ENCODE measurements at places on chromosomes 13 and 19.

GRCh38 chr13:97726664-97727280 is 226.7 kb upstream of the IPO5 start:
- no peak for DNase-seq

GRCh38 chr19:55437410-55437809 is 5.7 kb downstream of the SHISA7 start:
- no peak for DNase-seq

DNA sequence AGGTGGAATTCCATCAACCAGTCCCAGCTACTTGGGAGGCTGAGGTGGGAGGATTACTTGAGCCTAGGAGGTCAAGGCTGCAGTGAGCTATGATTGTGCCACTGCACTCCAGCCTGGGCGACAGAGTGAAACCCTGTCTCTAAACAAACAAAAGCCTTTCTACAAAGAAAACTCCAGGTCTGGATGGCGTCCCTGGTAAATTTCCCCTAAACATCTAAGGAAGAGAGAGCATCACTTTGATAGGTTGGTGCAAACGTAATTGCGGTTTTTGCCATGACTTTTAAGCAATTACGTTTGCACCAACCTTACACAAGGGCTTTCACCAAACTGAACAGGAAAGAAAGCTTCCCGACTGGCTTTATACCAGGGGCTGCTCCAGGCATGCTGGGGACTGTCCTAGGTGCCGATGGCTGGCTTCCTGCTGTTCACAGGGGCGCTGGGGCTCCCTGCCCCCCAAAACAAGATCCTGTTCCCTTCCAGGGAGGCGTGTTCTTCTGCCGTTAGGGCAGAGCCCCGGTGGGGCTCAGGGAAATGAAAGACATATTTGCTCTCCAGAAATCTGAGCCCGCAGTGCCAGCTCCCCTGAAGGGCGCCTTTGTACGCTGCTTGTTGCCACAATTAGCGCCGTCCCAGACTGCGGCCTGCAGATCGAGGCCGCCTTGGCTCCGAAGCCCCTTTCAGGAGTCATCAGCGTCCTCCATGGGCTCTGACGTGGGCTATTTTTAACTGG is 38.7 kb upstream of the KLF2 start:
- DNase-seq = no peak

DNA sequence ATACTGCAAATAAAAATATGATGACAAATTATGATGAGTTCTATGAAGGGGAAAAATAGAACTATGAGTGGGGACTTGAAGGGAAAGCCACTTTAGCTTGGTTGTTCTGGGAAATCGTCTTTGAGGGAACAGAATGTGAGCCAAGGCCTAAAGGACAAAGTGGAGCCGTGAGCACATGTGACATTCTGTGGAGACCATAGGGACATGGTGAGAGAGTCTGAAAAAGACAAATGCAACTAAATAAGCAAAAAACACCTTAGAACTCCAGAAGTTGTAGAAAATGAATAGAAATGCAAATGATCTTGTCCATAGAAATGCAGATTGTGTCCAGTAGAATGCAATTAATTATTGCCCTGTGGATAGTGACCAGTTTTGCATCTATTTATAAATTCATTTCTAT is 86.8 kb upstream of the ANKRD10 start:
- no peak for DNase-seq

- DNase-seq = no peak
Measured at GRCh38 chr19:45279587-45280192, 28.6 kb downstream of the MARK4 start.

DNA sequence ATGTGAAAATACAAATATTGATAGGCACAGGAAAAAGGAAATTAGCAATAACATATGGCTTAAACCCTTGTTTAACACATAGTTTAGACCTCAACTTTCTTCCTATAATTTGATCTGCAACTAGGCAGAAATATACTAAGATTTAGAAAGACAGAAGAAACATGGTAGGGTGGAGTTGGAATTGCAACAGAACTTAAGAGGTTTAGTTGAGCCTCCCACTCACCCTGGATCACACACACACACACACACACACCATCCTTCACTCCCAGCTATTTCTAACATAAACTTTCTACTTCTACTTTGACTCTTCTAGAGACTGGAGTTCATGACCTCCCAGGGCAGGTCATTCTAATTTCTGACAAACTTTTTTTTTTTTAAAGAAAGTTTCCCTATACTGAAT is 47.4 kb downstream of the FLT3 start:
- DNase-seq = no peak

GRCh38 chr13:32713397-32713796 is 127.1 kb downstream of the PDS5B start:
- DNase-seq = no peak

GRCh38 chr13:72652681-72653080 is 74.7 kb downstream of the MZT1 start:
- DNase-seq = no peak

GRCh38 chr19:610801-611480 is 21.3 kb downstream of the HCN2 start:
- DNase-seq = peak; percentile 38

DNA sequence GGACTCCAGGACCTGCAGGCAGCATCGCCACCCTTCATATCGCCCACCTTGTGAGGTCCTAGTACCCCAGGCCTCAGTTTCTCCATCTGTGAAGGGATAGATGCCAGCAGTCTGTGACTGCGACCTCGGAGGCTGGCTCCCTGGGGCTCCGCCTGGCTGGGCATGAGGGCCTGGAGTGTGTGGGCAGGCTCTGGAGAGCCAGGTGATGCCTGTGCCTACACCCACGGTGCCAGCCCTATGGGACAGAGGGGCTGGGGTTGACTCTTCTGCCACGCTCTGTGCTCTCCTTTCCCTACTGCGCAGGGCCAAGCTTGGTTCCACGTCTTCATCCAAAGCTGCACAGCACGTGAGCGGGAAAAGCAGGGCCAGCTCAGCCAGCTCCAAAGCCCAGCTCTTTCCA is 26.0 kb upstream of the NFIC start:
- DNase-seq = no peak

GRCh38 chr13:106098778-106099177 is 436.7 kb downstream of the EFNB2 start:
- DNase-seq = no peak

DNA sequence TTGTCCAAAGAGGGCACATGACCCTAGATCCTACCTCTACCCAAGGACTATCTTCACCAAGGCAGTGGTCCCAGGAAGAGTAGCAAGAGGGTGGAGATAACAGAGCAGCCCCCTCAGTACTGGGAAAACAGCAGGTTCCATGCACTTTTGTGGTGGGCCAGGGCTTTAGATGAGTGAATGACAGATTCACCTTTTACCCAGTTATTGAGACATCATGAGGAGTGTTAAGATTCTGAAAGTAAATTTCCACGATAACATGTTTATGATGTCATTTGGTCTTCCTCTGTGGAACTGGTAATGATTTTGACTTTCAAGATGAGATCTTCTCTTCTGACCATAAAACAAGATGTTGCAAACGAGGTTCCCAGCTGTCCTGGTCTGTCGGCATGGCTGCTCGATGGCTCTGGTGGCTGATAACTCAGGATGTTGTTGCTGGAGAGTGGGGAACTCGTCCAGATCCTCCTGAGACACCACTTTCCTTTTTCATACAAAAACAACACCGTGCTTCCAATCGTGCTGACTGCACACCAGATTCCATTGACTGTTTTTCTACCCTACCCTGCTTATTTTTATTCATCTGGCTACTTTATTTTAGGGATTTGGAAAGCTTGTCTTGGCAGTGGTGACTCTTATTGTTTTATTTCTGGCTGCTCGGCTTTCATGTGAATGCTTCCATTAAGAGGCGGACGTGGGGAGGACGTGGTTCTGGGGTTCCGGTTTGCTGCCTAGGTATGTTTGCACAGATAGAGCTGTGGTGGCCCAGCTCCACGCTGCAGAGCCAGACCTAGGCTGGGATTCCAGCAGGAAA is 88.5 kb downstream of the LRCH1 start:
- no peak for DNase-seq

DNA sequence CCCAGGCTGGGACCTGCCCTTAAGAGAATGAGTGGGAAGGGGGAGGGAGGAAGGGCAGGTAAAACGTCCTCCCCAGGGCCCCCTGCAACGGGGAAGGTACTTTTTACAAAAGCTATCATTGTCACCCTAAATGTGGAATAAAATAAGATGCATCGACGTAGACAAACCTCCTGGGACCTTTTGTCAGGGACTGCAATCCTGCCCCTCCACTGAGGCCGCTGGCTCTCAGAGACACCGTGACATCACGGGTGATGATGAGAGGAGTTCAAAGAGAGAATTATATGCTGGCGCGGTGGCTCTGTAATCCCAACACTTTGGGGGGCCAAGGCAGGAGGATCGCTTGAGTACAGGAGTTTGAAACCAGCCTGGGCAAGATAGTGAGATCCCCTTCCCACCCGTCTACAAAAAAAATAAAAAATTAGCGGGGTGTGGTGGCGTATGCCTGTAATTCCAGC is 1.8 kb upstream of the MYBPC2 start:
- no peak for DNase-seq

DNA sequence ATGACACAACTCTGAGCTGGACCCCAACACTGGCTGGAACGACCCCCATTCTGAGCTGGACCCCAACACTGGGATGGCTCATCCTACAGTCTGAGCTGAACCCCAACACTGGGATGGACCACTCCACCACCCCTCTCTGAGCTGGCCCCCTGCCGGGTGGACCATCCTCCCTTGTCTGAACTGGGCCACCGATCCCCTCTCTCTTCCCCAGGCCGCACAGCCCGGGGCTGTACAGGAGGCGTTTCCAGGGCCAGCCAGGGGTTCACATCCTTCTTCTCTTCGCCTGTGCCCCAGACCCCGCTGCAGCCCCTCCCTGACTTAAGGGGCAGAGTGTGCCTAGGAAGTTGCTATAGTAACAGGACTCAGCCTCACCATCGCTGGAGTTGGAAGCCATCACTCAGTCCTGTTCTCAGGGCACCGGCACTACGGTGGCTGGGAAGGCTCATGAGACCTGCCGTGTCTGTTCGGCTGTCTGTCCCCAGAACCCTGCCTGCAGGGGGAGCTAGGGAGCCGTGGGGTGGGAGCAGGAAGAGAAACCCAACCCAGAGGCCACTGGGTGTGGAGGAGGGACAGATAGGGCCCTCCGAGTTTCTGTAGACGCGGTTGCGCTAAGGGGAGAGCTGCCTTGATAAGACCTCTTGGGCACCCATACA is 3.7 kb downstream of the PRKACA start:
- no peak for DNase-seq

DNA sequence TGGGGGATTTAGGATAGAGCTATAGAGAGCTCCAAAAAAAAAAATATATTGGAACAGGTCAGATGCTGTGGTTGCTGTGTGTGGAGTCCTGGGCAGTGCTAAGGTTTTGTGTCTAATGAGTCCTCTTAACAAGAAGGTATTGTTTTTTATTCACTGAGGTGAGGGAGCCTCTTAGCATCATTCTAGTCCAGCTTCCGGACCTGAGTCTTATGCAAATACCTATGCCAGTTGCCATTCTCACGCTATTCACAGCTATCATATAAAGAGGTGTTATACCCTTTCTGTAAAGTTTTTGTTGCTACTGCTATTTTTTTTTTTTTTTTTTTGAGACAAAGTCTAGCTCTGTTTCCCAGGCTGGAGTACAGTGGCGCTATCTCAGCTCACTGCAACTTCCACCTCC is 1.4 kb downstream of the NLRP2 start:
- no peak for DNase-seq

GRCh38 chr19:30288911-30289310 is 83.3 kb upstream of the ZNF536 start:
- DNase-seq = no peak

DNA sequence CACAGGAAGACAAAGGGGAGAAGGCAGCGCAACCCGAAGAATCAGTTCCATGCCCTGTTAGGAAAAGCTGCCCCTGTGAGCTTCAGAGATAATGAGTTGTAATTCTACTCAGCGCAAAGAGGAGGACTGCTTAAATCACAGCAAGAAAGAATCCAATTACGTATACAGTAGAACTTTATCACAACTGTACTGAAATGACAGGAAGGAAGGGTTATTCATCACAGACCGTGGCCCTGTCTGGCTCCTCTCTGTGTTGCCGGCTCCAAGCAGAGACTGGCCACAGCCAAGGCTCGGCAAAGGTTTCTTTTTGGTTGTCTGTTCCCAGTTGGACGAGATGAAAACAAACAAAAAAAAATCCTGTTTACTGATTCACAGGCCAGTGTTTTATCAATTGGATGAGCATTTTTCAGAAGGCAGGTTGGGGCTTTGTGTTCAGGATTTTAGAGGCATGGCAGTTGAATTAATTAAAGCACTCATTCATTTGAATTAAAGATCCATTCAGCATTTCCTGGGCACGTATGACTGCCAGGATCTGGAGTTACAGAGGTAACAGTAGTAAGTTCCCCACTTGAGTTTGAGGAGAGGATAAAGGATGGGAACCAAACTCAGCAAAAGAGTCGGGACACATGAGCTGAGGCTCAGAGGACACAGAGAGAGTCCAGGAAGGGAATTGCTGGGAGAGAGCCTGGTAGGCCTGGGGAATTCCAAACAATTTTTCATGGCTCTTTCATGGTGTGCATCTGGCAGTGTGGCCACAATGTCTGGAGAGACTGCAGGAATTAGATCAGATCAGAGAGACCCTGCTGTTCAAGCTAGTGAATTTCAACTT is 341.0 kb downstream of the DNAJC15 start:
- no peak for DNase-seq

DNA sequence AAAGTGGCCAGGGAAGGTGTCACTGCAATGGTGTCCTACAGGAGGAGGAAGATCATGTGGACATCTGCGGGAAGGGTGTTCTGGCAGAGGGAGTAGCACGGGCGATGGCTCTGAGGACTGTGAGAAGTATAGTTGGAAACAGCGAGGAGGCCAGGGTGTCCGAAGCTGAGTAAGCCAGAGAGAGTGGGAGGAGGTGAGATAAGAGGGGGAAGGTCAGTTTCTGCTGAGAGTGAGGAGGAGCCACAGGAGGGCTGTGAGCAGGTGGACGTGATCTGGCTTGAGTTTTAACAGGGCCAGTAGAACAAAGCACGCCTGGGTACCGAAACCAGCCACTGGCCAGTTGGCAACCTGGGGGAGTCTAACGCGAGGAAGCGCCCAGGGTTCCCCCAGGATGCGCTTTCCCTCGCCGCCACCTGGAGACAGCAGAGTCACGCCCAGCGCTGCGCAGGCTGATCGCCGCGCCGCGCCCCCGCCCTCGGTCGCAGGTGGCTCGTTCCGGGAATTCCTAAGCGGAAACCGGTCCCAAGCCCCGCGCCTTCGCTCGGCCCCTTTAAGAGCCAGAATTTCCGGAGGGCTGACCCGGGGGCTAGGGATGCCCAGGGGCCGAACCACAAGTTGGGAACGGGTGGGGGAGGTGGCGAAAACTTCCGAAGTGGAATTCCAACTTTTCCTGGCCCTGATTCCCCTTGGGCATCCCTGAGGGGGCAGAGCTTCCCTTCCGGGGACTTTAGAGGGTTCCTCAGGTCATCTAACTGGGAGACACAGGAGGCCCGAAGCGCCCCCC is 1.1 kb upstream of the LSR start:
- DNase-seq = peak; percentile 21

DNA sequence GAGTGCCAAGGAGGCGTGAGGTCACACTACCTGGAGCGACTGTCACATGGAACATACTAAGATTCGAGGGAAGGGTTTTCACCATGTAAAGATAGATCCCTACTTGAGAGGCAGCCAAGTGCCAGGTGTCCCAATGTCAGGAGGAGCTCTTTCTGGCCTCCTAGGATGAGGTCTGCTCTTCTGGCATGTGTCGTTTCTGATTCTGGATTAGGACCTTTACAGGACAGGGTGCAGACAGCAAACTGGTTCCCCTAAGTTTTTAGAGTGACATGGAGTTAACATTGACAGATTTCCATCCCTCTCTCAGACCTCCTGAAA is 75.3 kb downstream of the ZNF536 start:
- DNase-seq = no peak
